Caki2 (cell line): ENCODE measurements at places on chromosomes 16 and 17. TPM values are rescaled to one million over a fixed set of nuclear protein-coding genes. Genes with fewer than 3 reads are reported as not detected.

Gene RNF222
- not detected in 2 replicates for total RNA-seq

Gene USP43
- 4.2 and 5.3 TPM in 2 replicates for total RNA-seq

DNA sequence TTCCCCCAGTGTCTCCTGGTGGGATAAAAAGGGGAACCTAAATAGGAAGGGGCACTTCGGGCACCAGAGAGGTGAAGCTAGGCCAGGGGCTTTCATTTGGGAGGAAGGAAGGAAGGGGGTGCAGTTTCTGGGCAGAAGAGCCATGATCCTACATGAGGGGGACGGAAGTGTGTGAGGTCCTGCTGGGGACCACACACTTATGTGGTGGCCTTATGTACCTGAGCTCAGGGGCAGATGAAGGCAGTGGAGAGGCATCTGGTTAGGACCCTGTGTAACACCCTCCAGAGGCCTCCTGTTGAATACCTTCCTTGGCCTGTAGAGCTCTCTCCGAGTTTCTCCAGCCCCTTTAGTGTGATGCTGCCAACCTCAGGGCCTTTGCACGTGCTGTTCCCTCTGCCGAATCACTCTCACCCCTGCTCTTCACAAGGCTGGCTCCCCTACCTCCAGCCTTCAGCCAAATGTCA is 21.2 kb downstream of the IGFBP4 start:
- no peak for DNase-seq

Gene TP53TG3
- not detected in 2 replicates for total RNA-seq

DNA sequence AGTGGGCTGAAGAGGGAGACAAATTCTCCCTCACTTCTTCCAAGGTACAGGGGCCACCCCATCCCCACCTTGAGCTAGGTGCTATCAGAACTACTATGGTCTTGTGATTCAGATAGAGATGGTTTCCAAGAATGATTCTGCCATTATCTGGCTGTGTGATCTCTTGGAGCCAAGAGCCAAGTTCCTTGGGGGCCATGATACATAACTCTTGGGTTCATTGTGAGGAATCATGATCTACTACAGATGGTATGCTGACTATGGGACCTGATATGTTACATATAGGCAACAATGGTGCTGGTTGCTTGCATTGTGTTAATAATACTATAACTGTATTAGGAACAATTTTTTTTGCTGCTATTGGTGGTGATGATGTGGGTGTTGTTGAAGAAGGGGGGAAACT is 45.7 kb downstream of the DYNLRB2 start:
- DNase-seq = no peak

Gene CLEC18B
- 6.7 TPM in 1 of 2 replicates, not detected in the other for total RNA-seq
